Mesothelial cell of epicardium (in vitro differentiated cells): ENCODE measurements at places on chromosomes 7 and 10. TPM values are rescaled to one million over a fixed set of nuclear protein-coding genes. Genes with fewer than 3 reads are reported as not detected.
A peak's percentile ranks its signal among the peaks of the same experiment; 100 is the strongest.

GRCh38 chr10:114720685-114721278, 62.7 kb upstream of the ABLIM1 start:
- DNase-seq, result no peak
- H3K4me1 ChIP-seq, result peaks cover 41% of the 10 kb centered on the region
- no peak overlapping the region for H3K27ac ChIP-seq
- H3K36me3 ChIP-seq, result no peaks in the 10 kb centered on the region
- H3K27me3 ChIP-seq, result no peaks in the 10 kb centered on the region
- no peak overlapping the region for H3K4me3 ChIP-seq

DNA sequence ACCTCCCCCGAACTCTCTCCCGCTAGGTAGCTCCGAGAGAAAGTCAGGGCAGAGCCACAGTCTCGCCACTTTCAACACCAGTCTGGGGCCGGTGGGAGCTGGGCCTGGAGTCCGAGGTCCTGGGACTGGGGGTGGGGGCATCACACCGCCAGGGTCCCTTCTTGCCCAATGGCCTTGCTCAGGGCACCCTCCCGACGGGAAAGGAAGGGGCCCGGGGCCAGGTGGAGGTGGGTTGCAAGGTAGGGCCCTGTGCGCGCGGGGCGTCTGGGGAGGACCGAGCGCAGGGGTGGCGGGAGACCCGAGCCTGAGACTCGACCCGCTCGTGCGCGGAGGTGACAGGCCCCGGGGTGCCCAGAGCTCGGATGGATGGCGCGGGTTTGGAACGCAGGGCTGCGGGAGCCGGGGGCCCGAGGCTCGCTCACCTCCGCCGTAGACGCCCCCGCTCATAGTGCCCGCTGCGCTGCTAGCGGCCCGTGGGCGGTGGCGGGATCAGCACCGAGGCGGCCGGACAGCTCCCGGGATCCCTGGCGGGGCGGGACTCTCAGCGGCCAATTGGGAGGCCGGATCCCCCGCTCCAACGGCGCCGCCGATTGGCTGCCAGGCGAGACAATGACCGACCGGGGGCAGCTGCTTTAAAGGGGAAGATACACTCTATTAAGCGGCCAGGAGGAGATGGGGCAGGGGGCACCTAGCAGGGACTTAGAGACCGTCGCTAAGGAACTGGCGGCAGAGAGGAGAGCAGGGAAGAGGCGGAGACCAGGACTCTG, at the start of gene ACTL6B:
Gene ACTL6B (minus strand): TSS at position 541 of the 767 bp plus-strand sequence. CDS start 94 bp downstream, at position 447.
- H3K4me3 ChIP-seq, result no peak within 1 kb of the TSS
- H3K36me3 ChIP-seq, result no peaks in the 10 kb centered on the region
- peaks cover 63% of the 10 kb centered on the region for H3K27me3 ChIP-seq
- H3K27ac ChIP-seq, result no peak within 1 kb of the TSS

DNA sequence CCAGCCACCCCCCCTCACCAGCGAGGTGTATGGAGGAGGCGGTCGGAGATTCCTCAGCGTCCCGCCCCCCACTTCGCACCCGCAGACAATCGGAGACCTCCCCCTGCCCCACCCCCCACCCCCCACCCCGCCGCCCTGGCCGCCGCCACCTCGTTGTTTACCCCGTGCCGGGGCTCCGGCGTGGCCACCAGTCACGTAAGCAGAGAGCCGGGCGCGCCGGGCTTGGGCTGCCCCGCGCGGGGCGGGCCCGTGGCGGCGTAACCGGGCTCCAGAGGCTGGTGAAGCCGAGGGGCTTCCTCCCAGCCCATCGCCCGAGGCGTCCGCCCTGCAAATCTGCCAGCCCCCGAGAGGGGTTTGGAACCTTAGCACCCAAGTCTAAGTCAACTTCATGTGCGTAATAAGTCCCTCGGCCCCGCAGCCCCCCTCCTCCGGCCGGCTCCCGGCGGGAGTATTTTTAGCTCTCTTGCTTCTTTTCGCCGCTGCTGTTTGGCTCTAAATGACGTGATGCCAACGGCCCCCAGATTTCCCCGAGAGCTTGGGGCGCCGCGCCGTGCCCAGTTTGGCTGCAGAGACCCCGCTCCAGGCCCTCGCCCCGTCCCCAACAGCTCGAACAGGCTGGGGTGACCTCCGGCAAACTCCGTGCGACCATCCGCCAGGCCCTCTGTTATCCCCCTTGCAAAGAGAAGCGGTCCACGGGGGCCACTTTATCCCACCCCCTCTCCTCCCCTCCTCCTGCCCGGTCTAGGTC, 2.7 kb downstream of the MXI1 start:
- DNase-seq, result peak; percentile 65
- H3K4me1 ChIP-seq, result peaks cover 11% of the 10 kb centered on the region
- peak overlapping the region; percentile 97 for H3K4me3 ChIP-seq
- H3K27ac ChIP-seq, result peak overlapping the region; percentile 98
- H3K36me3 ChIP-seq, result peaks cover 1% of the 10 kb centered on the region

GRCh38 chr10:101280511-101280910, 51.2 kb upstream of the LBX1 start:
- peaks cover 76% of the 10 kb centered on the region for H3K27me3 ChIP-seq
- H3K4me3 ChIP-seq, result no peak overlapping the region
- H3K27ac ChIP-seq, result no peak overlapping the region
- DNase-seq, result no peak
- no peaks in the 10 kb centered on the region for H3K36me3 ChIP-seq

- no peak overlapping the region for H3K4me3 ChIP-seq
- peak overlapping the region; percentile 43 for H3K27ac ChIP-seq
- peaks cover 9% of the 10 kb centered on the region for H3K4me1 ChIP-seq
- peaks cover 22% of the 10 kb centered on the region for H3K36me3 ChIP-seq
These were observed 556.4 kb downstream of the AUTS2 start for GRCh38 chr7:70154521-70155180.

GRCh38 chr10:125025341-125025740, 83.4 kb downstream of the ZRANB1 start:
- peaks cover 24% of the 10 kb centered on the region for H3K36me3 ChIP-seq
- no peak overlapping the region for H3K4me3 ChIP-seq
- no peak for DNase-seq
- peak overlapping the region; percentile 79 for H3K27ac ChIP-seq
- H3K27me3 ChIP-seq, result no peaks in the 10 kb centered on the region

DNA sequence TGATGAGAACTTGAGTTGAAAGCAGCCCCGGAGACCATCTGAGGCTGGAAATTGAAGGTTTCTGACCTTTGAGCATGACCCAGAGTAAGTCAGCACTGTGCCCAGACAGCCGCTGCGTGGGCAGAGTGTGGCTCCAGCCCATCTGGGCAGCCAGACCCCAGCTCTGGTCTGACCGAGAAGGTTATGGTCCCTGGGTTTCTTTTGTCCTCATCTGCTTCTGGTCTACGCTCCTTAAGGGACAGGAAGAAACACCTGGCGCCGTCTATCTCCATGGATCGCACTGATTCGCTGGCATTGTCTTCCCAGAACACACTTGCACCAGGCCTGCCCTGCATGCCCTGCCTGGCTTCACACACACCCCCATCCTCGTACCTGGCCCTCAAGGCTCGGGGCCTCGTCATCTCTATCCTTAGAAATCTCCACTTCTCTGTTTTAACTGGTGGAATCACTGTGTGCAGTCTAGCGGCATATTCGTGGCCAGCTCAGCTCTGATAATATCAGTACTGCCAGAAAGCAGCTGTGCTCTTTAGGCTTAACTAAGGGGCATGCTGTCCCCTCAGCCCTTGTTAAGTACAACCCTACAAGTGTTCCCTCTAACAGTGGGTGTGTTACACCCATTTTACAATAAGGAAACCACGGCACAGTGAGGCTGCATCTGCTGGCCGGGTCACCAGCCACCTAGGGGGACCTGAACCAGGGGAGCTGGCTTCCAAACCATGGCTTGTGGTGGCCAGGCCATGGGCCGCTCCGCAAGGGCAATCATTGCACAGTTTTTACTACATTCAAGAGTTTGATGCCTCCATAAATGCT, 127.7 kb downstream of the ADCY1 start:
- H3K27me3 ChIP-seq, result peaks cover 16% of the 10 kb centered on the region
- H3K27ac ChIP-seq, result no peak overlapping the region
- H3K36me3 ChIP-seq, result no peaks in the 10 kb centered on the region
- no peak for DNase-seq

DNA sequence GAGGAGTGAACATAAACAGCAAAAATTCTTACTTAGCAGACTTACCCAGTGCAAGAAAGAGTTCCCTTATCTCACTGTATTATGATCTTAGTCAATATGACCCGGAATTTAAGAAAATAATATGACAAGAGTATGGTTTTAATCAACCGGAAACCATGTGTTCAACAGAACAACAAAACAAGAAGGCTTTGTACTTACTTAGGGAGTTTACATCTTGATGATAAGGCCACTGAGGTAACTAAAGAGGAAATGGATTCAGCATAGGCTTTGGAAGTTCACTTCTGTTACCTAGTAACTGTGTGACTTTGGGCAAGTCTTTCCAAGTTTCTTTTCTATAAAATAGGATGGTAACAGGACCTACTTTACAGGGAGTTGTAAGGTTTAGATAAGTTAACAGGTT, 7.4 kb upstream of the FAS start:
- H3K27me3 ChIP-seq, result no peaks in the 10 kb centered on the region
- peak overlapping the region; percentile 82 for H3K27ac ChIP-seq
- H3K36me3 ChIP-seq, result no peaks in the 10 kb centered on the region
- DNase-seq, result no peak

GRCh38 chr10:72016608-72017300, 52.6 kb downstream of the CHST3 start:
- H3K4me3 ChIP-seq, result no peak overlapping the region
- DNase-seq, result no peak
- H3K27me3 ChIP-seq, result no peaks in the 10 kb centered on the region

- H3K4me3 ChIP-seq, result no peak overlapping the region
- H3K4me1 ChIP-seq, result peaks cover 28% of the 10 kb centered on the region
- no peak for DNase-seq
- H3K27ac ChIP-seq, result no peak overlapping the region
These were observed 167.0 kb downstream of the SNX13 start for GRCh38 chr7:17773289-17773626.

DNA sequence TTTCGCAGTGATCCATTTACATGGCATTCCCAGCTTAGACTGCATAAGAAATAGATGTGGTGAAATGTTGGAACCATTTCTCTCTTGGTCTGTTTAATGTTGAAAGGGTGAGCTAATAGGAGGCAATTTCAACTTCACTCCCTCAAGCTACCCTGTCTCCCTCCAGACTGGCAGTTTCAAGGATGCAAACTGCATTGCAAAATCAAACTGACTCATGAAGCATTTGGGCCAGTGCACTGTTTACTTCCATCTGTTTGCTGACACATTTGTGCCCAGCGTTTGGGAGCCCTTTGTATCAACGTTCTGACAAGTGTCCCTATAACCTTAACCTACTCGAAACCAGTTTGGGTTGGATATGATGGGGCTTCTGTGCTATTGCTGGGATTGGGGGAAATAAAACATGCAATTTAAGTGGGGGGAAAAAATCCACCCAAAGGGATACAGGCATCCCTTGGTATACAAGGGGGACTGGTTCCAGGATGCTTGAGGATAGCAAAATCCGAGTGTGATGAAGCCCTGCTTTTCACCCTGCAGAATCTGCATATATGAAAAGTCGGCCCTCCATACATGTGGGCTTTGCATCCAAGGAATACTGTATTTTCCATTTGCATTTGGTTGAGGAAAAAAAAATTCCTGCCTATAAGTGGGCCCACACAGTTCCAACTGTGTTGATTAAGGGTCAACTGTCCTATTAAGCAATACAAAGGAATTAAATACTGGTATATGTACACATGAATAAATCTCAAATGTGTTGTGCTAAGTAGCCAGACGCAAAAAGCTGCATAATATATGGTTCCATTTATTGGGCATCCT, 15.6 kb downstream of the RHEB start:
- peaks cover 14% of the 10 kb centered on the region for H3K4me1 ChIP-seq
- peaks cover 4% of the 10 kb centered on the region for H3K36me3 ChIP-seq
- H3K27me3 ChIP-seq, result no peaks in the 10 kb centered on the region
- no peak overlapping the region for H3K27ac ChIP-seq
- no peak overlapping the region for H3K4me3 ChIP-seq

DNA sequence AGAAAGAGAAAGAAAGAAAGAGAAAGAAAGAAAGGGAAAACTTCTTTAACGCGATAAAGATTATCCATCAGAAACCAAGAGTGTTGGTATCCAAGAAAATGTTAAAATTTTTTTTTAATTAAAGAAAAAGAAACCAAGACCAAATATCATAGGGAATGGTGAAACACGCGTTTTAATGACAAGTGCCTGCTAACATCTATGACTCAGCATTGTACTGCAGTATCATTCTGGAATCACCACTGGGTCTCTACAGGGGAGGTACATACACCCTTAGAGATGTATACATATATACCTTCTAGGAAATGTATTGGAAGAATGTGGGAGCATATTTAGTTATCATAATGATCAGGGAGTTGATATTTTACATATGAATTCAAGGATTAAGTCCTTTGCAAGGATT, 32.1 kb upstream of the PIK3AP1 start:
- H3K4me3 ChIP-seq, result no peak overlapping the region
- H3K36me3 ChIP-seq, result no peaks in the 10 kb centered on the region
- H3K4me1 ChIP-seq, result no peaks in the 10 kb centered on the region
- DNase-seq, result no peak
- H3K27ac ChIP-seq, result no peak overlapping the region

DNA sequence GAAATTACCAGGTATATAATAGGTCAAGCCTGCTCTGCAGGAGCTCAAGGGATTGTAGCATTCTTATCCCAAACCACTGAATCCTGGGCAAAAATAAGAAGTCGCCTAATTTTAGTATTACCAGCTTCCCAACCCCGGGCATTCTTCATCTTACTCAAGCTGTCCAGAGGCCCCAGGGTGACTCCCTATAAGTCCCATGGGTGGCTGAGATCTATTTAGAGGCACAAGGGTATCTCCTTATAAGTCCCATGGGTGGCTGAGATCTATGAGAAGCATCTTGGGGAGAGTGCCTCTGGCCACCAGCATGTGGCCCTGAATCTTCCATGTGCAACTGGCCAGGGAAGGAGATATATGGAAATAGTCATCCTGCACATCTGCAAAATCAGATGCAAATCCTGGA, 38.9 kb downstream of the PRSS2 start:
- H3K4me3 ChIP-seq, result no peak overlapping the region
- H3K36me3 ChIP-seq, result no peaks in the 10 kb centered on the region
- peaks cover 14% of the 10 kb centered on the region for H3K4me1 ChIP-seq
- DNase-seq, result no peak
- no peak overlapping the region for H3K27ac ChIP-seq

GRCh38 chr10:95168694-95169093, 25.3 kb upstream of the ACSM6 start:
- no peak for DNase-seq
- H3K27me3 ChIP-seq, result no peaks in the 10 kb centered on the region
- H3K36me3 ChIP-seq, result peaks cover 29% of the 10 kb centered on the region

FGFR2 gene
- 78.0 to 88.3 TPM (median 83.2 TPM) in 3 replicates for total RNA-seq

PTPRE gene
- total RNA-seq, result 2.0 to 2.6 TPM (median 2.1 TPM) in 3 replicates

TMEM139 gene
- total RNA-seq, result 6.1 to 10.1 TPM (median 7.9 TPM) in 3 replicates

LRRC18 gene
- not detected in 3 replicates for total RNA-seq

PPP1R3C gene
- 9.2 to 9.9 TPM (median 9.7 TPM) in 3 replicates for total RNA-seq

MYL10 gene
- total RNA-seq, result not detected in 3 replicates

CADPS2 gene
- 1.9 to 2.7 TPM (median 2.3 TPM) in 3 replicates for total RNA-seq

C10orf62 gene
- total RNA-seq, result not detected in 3 replicates

CCDC136 gene
- total RNA-seq, result 34.6 to 39.1 TPM (median 34.8 TPM) in 3 replicates

PAPOLB gene
- 0.11 to 0.22 TPM (median 0.20 TPM) in 3 replicates for total RNA-seq

MACC1 gene
- 9.3 to 12.0 TPM (median 11.1 TPM) in 3 replicates for total RNA-seq

PNLIPRP2 gene
- total RNA-seq, result not detected in 3 replicates

CFAP69 gene
- total RNA-seq, result 3.7 to 4.8 TPM (median 4.6 TPM) in 3 replicates

TUBGCP2 gene
- total RNA-seq, result 69.6 to 81.0 TPM (median 70.9 TPM) in 3 replicates
